ENCODE measurements at places on chromosomes 11 and 22.

DNA sequence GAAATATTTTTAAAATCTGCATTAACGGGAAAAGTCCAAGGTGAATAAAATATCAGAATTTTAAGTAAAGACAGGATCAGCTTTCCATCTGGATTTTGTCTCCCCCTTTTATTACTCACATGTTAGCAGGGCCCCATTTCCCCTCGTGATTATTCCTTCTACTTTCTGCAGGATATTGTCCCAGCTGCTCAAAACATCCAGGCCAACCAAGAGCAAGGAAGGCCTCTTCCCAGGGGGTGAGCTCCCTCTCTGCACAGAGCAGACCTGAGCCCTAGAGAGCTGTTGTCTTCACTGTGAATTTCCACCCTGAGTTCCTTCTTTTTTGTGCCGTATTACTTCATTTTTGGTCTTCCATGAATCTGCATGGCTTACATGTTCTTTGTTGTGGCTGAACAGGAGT, 3.7 kb upstream of the TMPRSS13 start:
- peak; percentile 36 for DNase-seq

DNA sequence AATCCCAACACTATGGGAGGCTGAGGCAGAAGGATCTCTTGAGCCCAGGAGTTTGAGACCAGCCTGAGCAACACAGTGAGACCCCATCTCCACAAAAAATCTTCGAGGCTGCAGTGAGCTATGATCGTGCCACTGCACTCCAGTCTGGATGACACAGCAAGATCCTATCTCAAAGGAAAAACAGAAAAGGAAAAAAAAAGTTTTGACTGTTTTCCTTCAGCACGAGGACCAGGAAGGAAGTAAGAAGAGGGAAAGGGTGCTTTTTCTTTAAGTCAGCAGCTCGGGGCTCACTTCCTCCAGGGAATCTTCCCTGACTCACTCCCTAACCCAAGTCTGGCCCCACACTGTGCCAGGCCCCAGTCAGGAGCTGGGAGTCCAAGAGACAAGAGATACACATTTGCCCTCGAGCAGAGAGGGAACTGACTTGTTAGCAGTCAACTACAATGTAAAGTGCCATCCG, 14.2 kb downstream of the ARRB1 start:
- DNase-seq, result peak; percentile 63

DNA sequence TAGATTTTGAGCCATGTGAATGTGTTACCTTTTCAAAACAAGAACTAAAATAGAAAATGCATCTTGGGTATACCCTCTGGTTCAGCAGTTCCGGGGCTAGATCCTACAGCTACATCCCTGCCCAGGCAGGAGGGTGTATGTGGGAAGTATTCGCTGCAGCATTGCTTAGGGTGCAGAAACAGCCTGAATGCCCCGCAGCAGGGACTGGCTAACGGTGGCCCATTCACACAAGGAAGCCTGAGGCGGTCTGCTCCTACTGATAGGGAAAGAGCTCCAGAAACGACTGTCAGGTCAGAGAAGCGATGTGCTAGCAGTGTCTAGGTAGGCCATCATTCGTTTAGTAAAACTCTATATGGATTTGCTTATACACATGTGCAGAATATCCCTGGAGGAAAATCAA, 9.9 kb upstream of the RASL10A start:
- DNase-seq, result no peak

GRCh38 chr11:13550761-13551160, 55.0 kb upstream of the PTH start:
- DNase-seq, result no peak

- DNase-seq, result peak; percentile 51
Observed at GRCh38 chr11:69122630-69123431, 32.9 kb upstream of the SMIM38 start.

- peak; percentile 95 for DNase-seq
Observed at GRCh38 chr22:46829117-46829891, 66.9 kb downstream of the TBC1D22A start.

DNA sequence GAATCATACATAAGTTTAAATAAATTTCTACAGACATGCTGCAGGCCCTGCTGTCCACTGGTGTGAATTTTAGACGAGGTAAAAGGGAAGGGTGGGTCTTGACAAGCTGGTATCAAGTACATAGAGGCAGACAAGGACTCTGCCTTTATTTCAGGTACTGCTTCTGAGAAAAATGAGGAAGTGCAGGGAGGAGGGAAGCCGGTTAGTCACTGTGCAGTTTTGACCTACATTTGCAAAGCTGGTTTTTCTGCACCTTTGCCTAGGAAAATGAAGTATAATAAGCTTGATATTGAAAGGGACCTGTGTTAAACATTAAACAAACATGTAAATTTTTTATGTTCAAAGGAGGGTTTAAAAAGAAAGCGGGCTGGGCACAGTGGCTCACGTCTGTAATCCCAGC, 24.6 kb downstream of the TMEM45B start:
- DNase-seq, result no peak

GRCh38 chr11:70667767-70668166, 269.4 kb downstream of the CTTN start:
- DNase-seq, result no peak

- DNase-seq, result peak; percentile 26
Observed at GRCh38 chr22:20868025-20868962, 9.5 kb downstream of the SNAP29 start.

Data from muscle of leg (tissue), 16 donors.